Kidney epithelial cell (primary cell): ENCODE measurements at places on chromosomes 3 and 15. TPM values are rescaled to one million over a fixed set of nuclear protein-coding genes. Genes with fewer than 3 reads are reported as not detected.

The SCAANT1 gene
- not detected in 2 replicates for total RNA-seq

The SYNPR gene
- total RNA-seq, result not detected in 2 replicates

The RTP4 gene
- 1.2 and 1.5 TPM in 2 replicates for total RNA-seq

The EAF2 gene
- total RNA-seq, result 1.1 and 1.5 TPM in 2 replicates

The TRPC1 gene
- total RNA-seq, result 5.6 and 10.3 TPM in 2 replicates

The ADAMTS7 gene
- 27.4 and 33.4 TPM in 2 replicates for total RNA-seq

The ALG1L2 gene
- total RNA-seq, result not detected in 2 replicates

The ZSCAN2 gene
- total RNA-seq, result 26.4 and 26.6 TPM in 2 replicates

The FBXO40 gene
- total RNA-seq, result under 0.01 TPM in 1 of 2 replicates, not detected in the other

DNA sequence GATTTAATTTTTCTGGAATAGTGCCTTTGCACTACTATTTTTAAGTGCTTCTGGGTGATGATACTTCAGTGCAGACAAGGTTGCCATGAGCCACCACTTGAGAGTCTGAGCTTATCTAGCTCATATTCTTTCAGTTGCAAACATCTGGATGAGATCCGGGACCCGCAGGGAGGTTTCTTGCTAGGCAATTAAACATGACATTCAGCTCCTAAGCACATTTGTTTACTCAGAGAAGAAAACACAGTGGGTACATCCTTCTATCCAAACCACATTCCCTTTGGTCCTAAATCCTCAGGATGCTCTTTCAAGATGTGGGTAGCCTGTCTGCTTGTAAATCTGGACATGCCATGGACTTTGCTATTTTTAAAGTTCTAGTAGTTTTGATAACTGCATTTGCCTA, 12.0 kb downstream of the PLSCR1 start:
- no peak for DNase-seq

GRCh38 chr15:62765916-62766315, 276.6 kb upstream of the TPM1 start:
- DNase-seq, result no peak

DNA sequence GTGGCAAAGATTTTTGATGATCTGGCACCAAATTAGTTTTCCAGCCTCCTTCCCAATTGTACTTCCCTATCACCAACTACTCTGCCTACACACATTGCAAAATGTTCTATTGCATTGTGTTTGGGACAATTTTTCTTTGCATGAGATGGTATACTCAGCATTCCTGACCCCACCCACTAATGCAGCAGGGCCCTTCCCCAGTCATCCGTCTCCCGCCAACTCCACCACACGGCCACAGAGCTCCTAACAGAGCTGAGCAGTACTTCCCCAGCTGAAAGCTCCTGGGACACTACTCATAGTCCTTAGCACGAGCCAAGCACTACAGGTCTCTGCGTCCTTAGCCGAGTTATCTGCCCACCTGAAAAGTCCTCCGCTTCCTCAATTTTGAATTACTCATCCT, 34.2 kb downstream of the TXNRD3 start:
- DNase-seq, result no peak

DNA sequence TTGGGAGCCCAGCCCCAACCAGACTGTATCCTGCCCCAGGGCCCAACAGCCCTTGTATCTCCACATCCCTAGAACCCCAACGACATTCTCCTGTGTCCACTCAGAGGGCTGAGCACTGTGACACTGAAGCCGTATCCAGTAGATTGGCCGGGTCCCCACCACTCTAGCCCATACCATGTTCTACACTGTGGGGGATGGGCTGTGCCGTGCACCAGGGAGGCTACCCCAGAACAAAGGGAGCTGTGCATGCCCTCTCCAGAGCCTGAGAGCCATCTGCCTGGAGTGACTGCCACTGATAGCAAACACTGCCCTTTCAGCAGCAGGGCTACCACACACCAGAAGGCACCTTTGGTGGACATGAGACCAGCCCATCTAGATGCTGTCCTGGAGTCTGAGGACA, 37.1 kb upstream of the CP start:
- no peak for DNase-seq

DNA sequence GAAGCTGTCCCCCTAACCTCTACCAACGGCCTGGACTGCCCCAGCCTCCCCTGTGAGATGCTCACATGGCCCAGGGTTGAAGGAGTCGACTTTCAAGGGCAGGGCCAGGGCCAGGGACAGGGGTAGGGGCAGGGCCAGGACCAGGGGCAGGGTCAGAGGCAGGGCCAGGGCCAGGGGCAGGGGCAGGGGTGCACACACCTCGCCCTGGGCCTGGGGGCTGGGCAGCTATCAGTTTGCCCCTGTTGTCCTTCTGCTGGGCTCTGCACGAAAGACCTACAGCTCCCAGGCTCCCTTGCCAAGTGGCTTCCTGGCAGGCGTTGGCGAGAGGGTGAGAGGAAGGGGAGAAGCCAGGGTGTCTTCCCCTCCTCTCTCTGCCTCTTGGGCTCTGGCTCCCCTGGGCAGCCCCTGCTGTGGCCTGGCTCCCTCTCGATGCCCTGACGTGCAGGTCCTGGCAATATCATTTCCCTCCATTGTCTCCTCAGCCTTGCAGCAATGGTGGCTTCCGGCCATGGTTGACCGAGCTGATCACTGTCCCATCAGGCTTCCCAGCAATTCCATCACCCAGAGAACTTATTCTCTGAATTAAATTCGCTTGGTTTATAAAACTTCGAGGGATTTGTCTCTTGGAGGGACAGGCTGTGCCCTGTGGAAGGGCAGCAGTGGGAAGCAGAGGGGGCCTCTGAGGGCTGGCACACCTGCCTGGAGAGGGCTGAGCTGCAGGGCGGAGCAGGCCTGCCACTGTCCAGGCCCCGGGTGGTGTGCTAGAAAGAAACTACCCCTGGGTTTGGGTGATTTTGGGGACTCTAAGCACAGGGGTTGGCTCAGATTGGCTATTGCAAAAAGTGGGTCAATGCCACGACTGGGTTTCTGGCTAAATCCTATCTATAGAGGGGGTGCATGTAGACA, 13.9 kb downstream of the PRR23E start:
- DNase-seq, result no peak

GRCh38 chr15:36075333-36075732, 504.1 kb upstream of the CDIN1 start:
- no peak for DNase-seq

DNA sequence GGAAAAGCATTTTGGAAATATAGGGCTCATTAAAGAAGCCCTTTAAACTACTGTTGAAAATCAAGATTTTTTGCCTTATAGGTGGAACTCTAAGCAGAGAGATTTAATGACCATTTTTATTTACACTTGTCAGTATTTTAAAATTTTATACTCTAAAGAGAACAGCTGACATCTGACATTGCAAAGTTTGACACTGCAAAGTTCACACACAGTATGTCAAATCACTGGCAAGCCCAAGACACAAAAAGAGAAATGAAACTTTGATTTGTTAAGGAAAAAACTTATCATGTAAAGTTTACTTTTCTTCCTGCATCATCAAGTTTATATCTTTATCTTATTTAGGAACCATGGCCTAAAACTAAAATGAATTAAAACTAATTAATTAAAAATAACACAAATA, 40.2 kb downstream of the DPH6 start:
- no peak for DNase-seq

GRCh38 chr15:25800761-25801515, 62.2 kb downstream of the ATP10A start:
- DNase-seq, result no peak

GRCh38 chr3:73786321-73786807, 161.6 kb upstream of the PDZRN3 start:
- peak; percentile 88 for DNase-seq

GRCh38 chr3:11167590-11167989, 13.3 kb downstream of the HRH1 start:
- DNase-seq, result no peak

- DNase-seq, result no peak
Measured at GRCh38 chr15:96549136-96549535, 218.6 kb downstream of the NR2F2 start.

GRCh38 chr3:14304101-14305045, 98.0 kb upstream of the SLC6A6 start:
- no peak for DNase-seq

DNA sequence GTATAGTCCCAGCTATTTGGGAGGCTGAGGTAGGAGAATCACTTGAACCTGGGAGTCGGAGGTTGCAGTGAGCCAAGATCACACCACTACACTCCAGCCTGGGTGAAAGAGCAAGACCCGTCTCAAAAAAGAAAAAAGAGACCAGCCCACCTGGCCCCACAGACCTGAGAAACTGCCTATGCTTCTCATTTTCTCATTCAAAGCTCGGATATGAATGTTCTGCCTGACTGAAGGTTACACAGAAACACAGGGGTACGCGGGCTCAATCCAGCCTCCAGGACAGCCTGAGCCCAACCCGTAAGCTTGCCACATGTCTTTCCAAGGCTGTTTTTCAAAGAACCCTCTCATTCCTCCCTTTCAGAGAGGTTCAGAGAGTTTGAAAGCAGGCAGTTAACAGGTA, 9.7 kb upstream of the LRRC15 start:
- DNase-seq, result no peak

- DNase-seq, result no peak
Measured at GRCh38 chr3:132196113-132196512, 121.1 kb upstream of the ACP3 start.

DNA sequence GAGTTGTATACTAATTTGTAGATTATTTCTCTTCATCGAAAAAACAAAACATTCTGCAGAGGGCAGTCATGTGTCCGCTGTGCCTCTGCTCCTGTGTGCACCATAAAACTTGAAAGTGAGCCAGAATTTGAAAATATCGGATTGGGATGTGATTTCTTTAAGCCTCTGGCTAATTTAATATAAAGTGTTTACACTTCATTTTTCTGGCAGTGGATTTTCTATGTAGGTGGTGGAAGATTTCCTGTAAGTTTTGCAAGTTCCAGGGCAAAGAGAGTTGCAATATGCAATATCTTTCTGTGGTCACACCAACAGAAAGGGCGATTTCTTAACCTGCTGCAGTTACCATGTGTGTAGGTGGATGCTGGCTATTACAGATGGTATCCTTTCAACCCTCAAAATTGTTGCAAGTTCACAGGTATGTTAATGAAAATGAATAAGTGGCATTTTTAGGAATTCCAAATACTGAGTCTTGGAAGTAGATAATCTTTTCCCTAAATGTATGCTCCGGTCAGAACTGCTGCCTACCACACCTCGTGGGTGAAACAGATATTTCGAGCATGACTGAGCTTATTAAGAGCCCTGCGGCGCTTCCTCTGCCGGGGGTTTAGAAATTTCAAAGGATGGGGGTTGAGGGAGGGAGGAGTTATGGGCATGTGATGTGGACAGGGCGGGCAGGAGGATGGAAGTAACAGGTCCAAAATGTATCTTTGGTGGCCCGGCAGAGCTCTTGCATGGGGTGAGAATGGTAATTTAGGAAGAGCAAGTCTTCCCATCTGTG, 134.0 kb downstream of the PGPEP1L start:
- DNase-seq, result no peak

DNA sequence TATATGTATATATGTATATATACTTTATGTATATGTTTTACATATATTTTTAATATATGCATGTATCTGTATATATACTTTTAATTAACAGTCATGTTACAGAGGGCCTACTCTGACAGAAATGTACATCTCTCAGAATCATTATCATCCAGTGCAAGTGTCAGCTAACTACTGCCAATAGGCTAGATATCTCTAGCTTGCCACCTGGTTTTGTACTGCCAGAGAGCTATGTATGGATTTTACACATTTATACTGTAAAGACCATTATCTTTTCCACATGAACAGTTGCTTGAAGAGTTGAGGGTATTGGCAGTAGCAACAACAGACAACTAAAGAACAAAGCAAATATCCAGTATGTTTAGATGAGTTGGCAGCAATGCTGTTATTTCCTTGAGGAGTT, 99.7 kb upstream of the VGLL3 start:
- DNase-seq, result no peak

DNA sequence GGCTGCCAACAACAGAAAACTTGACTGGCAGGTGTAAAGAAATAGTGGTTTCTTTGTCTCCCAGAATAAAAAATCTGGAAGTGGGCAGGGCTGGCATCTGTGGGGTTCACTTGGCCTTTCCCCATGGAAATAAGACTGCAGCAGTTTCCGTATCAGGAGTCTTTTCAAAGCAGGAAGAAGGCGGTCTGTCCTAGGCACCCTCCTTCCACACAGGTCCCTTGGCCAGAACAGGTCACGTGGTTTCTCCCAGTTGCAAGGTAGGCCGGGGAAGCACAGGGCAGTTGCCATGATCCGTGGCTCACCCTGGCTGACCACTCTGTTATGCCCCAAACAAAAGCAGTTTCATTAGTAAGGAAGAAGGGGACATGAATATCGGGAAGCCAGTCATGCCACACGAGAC, 45.4 kb downstream of the ZDHHC19 start:
- no peak for DNase-seq

- no peak for DNase-seq
Measured at GRCh38 chr3:182585532-182586150, 207.7 kb upstream of the ATP11B start.

GRCh38 chr15:19987389-19988048, 554.1 kb downstream of the GOLGA6L6 start:
- DNase-seq, result no peak

GRCh38 chr15:39471785-39472574, 108.9 kb upstream of the THBS1 start:
- no peak for DNase-seq

- no peak for DNase-seq
Measured at GRCh38 chr15:58805095-58805494, 34.0 kb downstream of the MINDY2 start.

DNA sequence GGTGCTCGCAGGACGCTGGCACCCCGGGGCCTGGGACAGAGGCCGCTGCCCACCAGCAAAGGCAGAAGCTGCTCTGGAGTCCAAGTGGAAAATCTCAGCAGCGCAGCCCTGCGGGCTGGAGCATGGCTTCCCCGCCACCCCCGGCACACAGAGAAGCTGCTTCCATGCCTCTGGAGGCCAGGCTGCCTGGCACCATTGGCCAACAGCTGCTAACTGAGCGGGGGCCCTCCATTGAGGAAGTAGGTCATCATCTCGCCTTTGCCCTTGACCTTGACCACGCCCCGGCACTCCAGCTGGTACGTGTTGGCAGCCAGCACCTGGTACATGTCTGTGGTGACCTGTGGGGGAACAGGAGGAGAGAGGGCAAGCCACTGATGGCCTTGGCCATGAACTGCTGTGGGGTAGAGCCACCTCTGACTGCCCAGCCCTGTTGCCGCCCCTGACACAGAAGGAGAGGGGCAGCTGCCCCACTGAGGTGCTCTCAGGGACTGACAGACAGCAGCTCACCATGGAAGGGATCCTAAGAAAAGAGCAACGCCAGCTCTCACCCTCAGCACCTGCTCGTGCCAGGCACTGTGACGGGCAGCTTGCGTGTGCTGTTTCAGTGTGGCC, 82.8 kb downstream of the SEC22A start:
- DNase-seq, result no peak

GRCh38 chr3:180253283-180253682, 216.5 kb upstream of the PEX5L start:
- DNase-seq, result no peak

GRCh38 chr3:101219842-101220560, 100.4 kb downstream of the IMPG2 start:
- no peak for DNase-seq

GRCh38 chr15:96515371-96515770, 184.9 kb downstream of the NR2F2 start:
- no peak for DNase-seq

- DNase-seq, result no peak
Measured at GRCh38 chr3:159884661-159885402, 103.8 kb upstream of the IL12A start.
